T-helper 9 cell (primary cell): ENCODE measurements at places on chromosomes 1 and 21.
A peak's percentile ranks its signal among the peaks of the same experiment; 100 is the strongest.

DNA sequence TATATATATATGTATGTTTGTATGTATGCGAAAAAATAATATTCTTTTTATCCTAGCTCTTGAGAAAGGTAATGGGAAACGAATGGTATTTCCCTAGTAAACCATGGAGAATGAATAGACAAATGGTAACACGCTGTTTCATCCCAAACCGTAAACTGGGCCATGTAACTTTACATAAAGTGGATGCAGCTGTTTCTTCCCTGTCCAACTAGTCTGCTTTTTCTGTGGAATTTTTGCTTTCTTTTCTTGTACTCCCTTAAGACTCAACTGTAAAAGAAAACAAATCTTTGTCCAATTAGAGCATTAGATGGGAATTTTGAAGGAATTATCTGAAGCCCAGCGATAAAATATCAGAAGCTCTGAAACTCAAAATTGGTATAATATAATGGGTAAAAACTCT lies 198.1 kb downstream of the NFIA start:
- no peak for DNase-seq

- DNase-seq = no peak
These were observed 1873.5 kb downstream of the NCAM2 start for GRCh38 chr21:22871692-22872091.

DNA sequence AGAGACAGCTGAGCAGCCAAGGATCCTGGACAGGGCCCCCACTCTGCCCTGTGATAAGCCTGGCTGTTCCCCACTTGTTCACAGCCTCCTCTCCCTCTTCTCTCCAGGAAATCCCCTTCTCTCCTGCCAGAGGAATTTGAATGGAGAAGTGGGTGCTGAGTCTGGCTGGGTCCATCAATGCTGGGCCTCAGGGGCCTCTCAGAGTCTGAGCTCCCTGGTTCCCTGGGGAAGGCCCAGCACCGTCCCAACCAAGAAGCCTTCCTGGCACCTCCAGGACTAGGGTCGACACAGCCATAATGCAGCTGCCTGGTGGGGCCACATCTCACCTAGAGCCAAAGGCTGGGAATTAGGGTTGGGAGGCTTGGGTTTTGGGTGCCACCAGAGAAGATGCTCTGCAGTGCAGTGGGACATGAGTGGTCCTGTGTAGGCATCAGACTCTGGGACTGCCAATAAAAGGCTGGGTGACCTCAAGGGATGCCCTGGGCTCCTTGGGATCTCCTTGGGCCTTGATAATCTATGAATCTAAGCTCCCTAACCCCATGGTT lies 2.5 kb downstream of the MYBPH start:
- DNase-seq = no peak

- DNase-seq = no peak
These were observed 2.1 kb downstream of the SH3BGRL3 start for GRCh38 chr1:26281971-26282370.

- DNase-seq = no peak
These were observed 79.2 kb downstream of the NTNG1 start for GRCh38 chr1:107220036-107220435.

- DNase-seq = no peak
These were observed 28.5 kb downstream of the NIBAN1 start for GRCh38 chr1:184945678-184946412.

DNA sequence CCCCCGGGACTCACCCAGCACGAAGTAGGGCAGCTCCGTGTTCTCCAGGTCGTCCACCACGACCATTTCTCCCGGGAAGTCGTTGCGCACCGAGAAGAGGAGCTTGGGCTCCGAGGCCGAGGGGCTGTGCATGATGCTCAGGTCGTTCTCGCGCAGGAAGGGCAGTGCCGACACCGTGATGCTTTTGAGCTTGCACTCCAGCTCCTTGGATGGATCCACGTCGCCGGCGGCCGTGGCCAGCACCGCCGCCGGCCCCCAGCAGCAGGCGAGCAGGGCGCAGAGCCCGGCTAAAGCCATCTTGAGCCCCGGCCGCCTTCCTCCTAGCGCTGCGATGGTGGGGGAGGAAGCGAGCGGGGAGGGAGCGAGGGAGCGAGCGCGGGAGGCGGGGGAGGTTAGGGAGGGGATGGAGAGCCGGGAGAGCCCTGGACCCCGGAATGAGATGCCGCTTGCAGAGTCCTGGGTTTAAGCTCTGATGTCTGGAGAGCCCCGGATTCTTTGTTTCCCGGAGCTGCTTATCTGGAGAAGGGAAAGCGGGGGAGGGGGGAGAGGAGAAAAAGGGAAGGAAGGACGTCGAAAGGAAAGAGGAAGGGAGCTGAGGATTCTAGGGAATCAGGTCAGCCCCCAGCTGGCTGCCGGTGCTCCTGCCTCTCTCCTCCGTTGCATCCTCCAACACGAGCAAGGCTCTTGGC lies at the start of gene ASTN1:
Gene ASTN1 (minus strand): TSS at position 333 of the 689 bp plus-strand sequence. CDS start 36 bp downstream, at position 297.
- DNase-seq = no peak

- peak; percentile 46 for DNase-seq
These were observed 959 bp downstream of the CD58 start for GRCh38 chr1:116569776-116570357.

- DNase-seq = no peak
These were observed 59.9 kb upstream of the PRRX1 start for GRCh38 chr1:170604065-170604464.

GRCh38 chr1:112744009-112744578 lies 29.0 kb upstream of the PPM1J start:
- no peak for DNase-seq

DNA sequence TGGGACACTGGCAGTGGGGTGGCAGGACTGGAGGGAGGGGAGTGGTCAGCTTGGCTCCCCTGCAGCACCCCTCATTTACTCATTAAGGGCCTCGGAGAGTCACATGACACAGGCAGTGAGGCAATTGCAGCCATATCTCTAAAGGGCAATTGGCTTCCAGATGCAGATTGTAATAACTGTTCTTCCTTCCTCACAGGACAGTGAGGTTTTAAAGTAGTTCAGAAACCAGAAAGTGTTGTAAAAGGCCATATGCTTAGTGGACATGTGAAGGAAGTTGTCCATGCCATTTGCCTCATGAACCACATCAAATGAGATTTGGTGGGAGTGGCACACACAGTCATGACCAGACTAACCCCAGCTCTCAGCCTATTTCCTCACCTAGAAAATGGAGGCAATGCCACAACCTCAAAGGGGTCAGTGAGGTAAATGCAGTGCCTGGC lies 11.1 kb downstream of the MTX1 start:
- DNase-seq = no peak
